Right lung (tissue), 10 donors: ENCODE measurements at places on chromosomes 16 and 17. TPM values are rescaled to one million over a fixed set of nuclear protein-coding genes. Genes with fewer than 3 reads are reported as not detected.
A peak's percentile ranks its signal among the peaks of the same experiment; 100 is the strongest.

Gene LRRC75A
- polyA plus RNA-seq, result 6.0 TPM

DNA sequence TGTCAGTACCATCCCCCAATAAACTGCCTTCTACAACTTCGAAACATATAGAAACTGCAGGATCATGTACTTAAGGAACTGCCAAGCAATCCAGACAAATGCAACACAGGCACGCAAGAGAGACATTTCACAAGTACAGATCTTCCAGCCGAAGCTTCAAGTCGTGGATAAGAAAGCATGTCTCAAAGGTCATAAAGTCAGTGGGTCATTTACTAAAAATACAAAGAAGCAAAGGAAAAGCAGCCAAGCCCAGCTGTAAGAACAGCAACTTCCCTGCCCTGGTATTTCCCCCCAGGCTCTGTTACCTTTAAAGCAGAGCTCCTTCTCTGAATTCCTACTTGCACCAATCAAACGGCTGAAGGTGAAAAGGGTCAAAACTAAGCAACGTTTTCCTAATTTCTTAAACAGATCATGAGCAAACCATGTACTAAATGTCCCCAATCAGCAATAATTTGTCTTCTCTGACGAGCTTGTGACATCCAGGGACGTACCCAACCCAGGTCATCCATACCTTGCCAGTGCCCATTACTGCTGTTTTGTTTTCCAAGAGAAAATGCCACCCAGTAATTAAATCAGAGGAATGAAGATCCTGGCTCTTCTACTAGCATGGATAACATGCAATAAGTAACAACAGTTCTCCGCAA, 1.7 kb downstream of the AKTIP start:
- DNase-seq, result no peak

- DNase-seq, result no peak
Observed at GRCh38 chr17:37824534-37825485, 80.0 kb upstream of the HNF1B start.

- DNase-seq, result no peak
Observed at GRCh38 chr16:2270070-2270462, 2.1 kb upstream of the RNPS1 start.

DNA sequence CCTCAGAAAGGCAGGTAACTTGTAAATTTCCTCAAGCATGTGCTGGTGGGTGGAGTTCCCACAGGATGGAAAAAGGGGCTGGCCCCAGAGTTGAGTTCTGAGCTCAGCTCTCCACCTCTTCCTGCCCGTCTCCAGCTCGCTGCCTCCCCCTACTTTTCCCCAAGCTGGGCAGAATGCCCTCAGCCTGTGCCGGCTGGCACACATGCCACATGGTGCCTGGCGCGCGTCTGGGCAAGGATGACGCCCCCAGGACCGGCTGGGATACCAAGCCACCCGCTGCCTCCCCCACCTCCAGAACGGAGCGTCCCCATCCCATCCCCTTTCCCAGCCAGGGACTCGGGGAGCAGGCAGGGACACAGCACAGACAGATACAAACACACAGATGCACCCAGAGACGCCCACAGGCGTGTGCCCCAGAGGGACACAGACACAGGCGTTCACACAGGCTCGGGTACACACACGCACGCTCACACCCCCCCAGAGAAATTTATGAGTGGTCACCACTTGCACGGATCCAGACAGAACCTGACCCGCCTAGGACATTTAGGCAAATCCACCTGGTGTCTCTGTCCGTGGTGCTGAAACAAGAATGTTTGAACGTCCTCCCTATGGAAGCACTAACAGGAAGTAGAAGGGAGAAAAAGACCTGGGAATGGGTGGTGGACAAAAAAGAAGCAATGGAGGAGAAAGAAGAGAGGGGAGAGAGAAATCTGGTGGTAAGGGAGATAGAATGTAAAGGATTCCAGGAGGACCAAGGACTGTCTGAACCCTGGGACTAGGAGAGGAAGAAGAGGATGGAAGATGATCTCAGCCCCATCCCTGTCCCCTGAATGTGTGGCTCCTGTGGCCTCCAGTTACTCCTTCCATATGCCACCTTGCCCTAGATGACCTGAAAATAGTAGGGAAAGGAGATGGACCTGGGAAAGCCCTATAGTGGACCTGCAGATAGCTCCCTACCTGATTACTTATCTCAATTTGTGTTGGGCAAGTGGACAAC, 15.5 kb downstream of the NEUROD2 start:
- DNase-seq, result peak; percentile 50
